Mesothelial cell of epicardium (in vitro differentiated cells): ENCODE measurements at places on chromosomes 12 and 14.

GRCh38 chr14:38850664-38851063, 252.4 kb downstream of the SEC23A start:
- no peaks in the 10 kb centered on the region for H3K36me3 ChIP-seq
- no peak overlapping the region for H3K27ac ChIP-seq
- H3K27me3 ChIP-seq: peaks cover 5% of the 10 kb centered on the region
- DNase-seq: no peak
- H3K4me1 ChIP-seq: no peaks in the 10 kb centered on the region
- no peak overlapping the region for H3K4me3 ChIP-seq

GRCh38 chr12:121933522-121934308, 15.3 kb downstream of the CFAP251 start:
- no peak overlapping the region for H3K27ac ChIP-seq
- peaks cover 13% of the 10 kb centered on the region for H3K36me3 ChIP-seq
- no peak overlapping the region for H3K4me3 ChIP-seq
- no peak for DNase-seq
- peaks cover 5% of the 10 kb centered on the region for H3K4me1 ChIP-seq

DNA sequence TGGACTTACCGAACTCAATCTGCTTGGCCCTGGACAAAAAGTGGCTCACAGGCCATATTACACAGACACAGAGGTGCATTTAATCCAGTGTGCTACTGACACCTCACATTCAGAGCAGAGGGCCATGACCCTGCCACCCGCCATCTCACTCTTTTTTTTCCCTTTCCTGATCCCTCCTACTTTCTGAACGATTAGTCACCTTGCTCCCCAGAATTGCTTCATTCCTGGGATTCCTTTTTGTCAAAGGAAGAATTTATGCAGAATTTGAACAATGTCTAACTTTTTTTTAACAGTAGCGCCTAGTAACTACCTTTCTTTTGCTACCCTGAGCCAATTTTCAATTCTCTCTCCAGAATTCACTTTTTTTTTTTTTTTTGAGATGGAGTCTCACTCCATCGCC, 4.6 kb downstream of the PKP2 start:
- DNase-seq: no peak
- H3K36me3 ChIP-seq: no peaks in the 10 kb centered on the region
- peak overlapping the region; percentile 97 for H3K27ac ChIP-seq
- H3K4me1 ChIP-seq: peaks cover 59% of the 10 kb centered on the region
- peak overlapping the region; percentile 36 for H3K4me3 ChIP-seq
- no peaks in the 10 kb centered on the region for H3K27me3 ChIP-seq

DNA sequence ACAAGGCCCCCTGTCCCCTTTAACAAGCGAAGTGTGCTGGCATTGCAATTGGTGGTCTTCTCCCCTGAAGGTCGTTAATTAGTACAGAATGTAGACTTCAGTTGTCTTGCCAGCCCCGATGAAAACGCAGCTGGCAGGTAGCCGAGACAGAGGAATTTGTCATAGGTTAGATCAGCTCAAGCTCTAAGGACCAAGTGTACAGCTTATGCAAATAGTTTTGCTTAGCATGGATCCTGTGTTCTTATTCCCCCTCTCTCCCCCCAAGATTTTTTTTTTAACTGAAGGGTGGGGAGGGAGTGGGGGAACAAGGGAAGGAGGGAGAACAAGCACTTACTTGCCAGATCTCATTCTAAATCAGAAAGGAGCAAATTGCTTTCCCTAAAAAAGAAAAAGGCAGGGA, 58.6 kb upstream of the PARP11 start:
- no peaks in the 10 kb centered on the region for H3K36me3 ChIP-seq
- H3K4me3 ChIP-seq: no peak overlapping the region
- peak overlapping the region; percentile 67 for H3K27ac ChIP-seq
- peak; percentile 66 for DNase-seq
- H3K4me1 ChIP-seq: peaks cover 53% of the 10 kb centered on the region
- no peaks in the 10 kb centered on the region for H3K27me3 ChIP-seq

DNA sequence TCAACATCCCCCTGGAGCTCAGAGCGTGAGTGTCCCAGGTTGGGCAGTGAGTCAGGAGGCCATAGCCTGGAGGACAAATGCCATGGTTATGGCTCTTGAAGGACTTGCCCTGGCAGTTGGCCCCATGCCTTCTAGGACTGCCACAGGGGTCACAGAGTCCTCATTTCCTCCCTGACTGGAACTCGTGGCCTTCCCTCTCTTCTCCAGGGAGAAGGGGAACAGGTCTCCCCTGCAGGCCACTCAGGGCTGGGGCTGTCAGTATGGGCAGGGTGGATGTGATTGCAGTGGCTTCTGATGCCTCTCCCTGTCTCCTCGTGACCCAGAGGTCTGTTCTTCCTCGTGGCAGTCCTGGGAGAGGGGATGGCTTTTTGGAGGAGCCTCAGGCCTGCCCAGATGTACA, 70.7 kb downstream of the ADCK1 start:
- H3K4me3 ChIP-seq: no peak overlapping the region
- H3K27ac ChIP-seq: no peak overlapping the region
- no peaks in the 10 kb centered on the region for H3K27me3 ChIP-seq
- H3K36me3 ChIP-seq: peaks cover 3% of the 10 kb centered on the region

- no peak overlapping the region for H3K27ac ChIP-seq
- no peaks in the 10 kb centered on the region for H3K36me3 ChIP-seq
- H3K27me3 ChIP-seq: no peaks in the 10 kb centered on the region
- DNase-seq: no peak
- no peaks in the 10 kb centered on the region for H3K4me1 ChIP-seq
- no peak overlapping the region for H3K4me3 ChIP-seq
These were observed 69.3 kb upstream of the IGF1 start for GRCh38 chr12:102549691-102550090.

DNA sequence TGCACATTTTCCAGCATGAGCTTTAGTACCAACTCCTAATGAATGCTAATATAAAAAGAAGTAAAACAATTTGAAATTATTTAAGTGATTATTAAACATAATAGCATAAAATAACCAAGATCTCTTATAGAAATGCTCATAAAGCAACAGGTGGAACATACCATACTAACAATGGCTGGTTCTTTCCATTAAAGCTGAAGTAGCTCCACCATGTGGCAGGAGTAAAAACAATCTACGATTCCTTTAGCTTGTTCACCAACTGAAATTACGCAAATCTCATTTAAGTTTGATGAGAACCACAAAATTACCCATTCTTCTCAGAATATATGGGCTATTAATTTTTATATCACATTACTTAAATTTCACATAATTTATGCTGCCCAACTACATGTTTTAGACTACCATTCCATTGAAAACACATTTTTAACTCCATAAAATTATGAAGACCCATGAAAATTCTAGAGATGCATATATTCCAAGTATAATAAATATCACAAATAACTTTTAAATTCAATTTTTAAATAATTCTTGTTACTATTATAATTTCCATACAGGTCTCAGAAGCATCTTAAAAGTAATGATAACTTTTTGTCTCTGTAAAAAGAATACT, 213.6 kb downstream of the DAD1 start:
- DNase-seq: no peak
- H3K4me1 ChIP-seq: peaks cover 18% of the 10 kb centered on the region
- no peaks in the 10 kb centered on the region for H3K36me3 ChIP-seq
- H3K4me3 ChIP-seq: no peak overlapping the region
- H3K27ac ChIP-seq: no peak overlapping the region

DNA sequence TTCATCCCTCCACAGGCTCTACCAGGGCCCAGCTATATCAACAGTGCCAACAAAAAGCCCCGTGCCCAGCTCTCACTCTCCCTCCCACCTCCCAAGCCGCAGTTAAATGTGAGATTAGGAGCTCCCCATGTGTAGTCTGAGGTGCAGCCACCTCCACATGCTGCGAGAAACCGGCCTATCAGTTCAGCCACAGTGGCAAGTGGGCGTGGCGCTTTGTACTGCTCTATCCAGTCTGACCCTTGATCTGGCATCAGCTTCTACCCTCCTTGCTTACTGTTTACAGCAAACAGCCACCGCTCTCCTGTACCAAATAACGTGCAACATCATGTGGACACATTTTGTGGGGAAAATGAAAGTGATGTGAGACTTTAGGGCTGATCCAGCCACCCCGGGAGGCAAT, 1.7 kb downstream of the PLEK2 start:
- no peak for DNase-seq
- no peak overlapping the region for H3K4me3 ChIP-seq
- H3K27me3 ChIP-seq: no peaks in the 10 kb centered on the region
- peaks cover 3% of the 10 kb centered on the region for H3K4me1 ChIP-seq

DNA sequence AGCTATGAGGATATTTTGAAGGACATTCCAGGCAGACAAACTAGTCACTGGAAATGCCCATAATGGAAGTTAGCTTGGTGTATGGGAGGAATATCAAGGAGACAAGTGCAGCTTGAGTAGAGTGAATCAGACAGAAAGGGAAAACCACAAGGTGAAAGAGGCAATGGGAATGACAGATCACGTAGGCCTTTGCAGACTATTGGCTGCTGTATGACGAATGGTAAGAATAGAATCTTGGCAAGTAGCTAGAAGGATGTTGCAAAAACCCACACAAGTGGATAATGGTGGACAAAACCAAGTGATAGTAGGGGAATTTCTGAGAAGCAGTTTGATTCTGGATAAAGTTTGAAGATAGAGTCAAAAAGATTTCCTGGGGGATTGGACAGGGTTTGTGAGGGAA, 196.9 kb upstream of the NOVA1 start:
- no peak for DNase-seq
- no peaks in the 10 kb centered on the region for H3K36me3 ChIP-seq
- H3K4me3 ChIP-seq: no peak overlapping the region

DNA sequence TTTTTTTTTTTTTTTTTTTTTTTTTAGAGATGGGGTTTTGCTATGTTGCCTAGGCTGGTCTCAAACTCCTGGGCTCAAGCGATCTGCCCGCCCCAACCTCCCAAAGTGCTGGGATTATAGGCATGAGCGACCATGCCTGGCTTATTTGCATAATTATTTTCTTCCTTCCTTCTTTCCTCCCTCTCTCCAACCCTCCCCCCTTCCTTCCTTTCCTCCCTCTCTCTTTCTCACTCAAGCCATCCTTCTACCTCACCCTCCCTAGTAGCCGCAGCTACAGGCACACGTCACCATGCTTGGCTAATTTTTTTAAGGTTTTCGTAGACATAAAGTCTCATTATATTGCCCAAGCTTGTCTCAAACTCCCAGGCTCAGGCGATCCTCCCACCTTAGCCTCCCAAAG, 83.8 kb downstream of the PEBP1 start:
- no peak for DNase-seq
- H3K27ac ChIP-seq: no peak overlapping the region
- no peak overlapping the region for H3K4me3 ChIP-seq
- H3K27me3 ChIP-seq: no peaks in the 10 kb centered on the region
- H3K4me1 ChIP-seq: peaks cover 5% of the 10 kb centered on the region

DNA sequence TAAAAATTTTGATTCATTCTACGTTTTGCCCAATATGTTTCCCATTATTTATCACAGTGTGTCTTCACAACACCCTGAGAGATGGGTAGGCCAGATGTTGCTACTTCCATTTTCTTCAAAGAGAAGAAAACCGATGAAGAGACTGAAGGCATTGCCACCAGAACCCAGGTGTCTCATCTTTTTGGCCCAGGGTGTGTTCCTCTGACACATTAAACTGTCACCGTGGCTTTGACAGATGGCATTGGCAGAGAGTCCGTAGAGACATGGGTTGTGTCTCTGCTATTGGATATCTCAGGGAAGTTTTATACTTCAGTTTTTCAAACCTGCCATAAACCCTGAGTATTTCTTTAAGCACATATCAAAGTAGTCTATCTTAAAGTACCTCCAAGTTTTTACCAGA, 11.3 kb upstream of the NUDT4 start:
- H3K4me3 ChIP-seq: no peak overlapping the region
- peaks cover 7% of the 10 kb centered on the region for H3K4me1 ChIP-seq
- no peaks in the 10 kb centered on the region for H3K36me3 ChIP-seq
- no peak for DNase-seq

GRCh38 chr12:126084480-126084879, 1019.2 kb downstream of the AACS start:
- no peak for DNase-seq
- no peaks in the 10 kb centered on the region for H3K36me3 ChIP-seq
- H3K27me3 ChIP-seq: no peaks in the 10 kb centered on the region
- H3K27ac ChIP-seq: no peak overlapping the region
- no peaks in the 10 kb centered on the region for H3K4me1 ChIP-seq

DNA sequence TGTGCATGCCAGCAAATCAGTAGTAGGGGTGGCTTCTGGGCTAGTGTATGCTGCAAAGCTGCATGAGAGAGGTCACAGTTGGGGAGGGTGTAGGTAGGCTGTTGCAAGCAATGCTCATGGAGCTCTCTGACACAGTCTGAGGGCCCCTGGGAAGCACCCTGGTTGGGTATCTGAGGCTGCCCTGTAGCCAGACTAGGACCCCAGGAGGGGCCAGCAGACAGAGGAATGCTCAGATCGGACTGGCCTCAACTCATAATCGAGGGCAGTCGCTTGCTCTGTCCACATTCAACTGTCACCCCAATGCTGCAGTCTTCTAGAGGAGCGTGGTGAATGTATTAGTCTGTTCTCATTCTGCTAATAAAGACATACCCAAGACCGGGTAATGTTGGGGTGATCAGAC, 204.0 kb upstream of the ALG10 start:
- H3K4me1 ChIP-seq: no peaks in the 10 kb centered on the region
- H3K4me3 ChIP-seq: no peak overlapping the region
- peaks cover 3% of the 10 kb centered on the region for H3K36me3 ChIP-seq
- no peak for DNase-seq
- no peaks in the 10 kb centered on the region for H3K27me3 ChIP-seq

- no peaks in the 10 kb centered on the region for H3K27me3 ChIP-seq
- no peaks in the 10 kb centered on the region for H3K36me3 ChIP-seq
- no peak for DNase-seq
- H3K4me3 ChIP-seq: no peak overlapping the region
- H3K4me1 ChIP-seq: peaks cover 7% of the 10 kb centered on the region
These were observed 448.4 kb downstream of the MDGA2 start for GRCh38 chr14:47226877-47227520.

DNA sequence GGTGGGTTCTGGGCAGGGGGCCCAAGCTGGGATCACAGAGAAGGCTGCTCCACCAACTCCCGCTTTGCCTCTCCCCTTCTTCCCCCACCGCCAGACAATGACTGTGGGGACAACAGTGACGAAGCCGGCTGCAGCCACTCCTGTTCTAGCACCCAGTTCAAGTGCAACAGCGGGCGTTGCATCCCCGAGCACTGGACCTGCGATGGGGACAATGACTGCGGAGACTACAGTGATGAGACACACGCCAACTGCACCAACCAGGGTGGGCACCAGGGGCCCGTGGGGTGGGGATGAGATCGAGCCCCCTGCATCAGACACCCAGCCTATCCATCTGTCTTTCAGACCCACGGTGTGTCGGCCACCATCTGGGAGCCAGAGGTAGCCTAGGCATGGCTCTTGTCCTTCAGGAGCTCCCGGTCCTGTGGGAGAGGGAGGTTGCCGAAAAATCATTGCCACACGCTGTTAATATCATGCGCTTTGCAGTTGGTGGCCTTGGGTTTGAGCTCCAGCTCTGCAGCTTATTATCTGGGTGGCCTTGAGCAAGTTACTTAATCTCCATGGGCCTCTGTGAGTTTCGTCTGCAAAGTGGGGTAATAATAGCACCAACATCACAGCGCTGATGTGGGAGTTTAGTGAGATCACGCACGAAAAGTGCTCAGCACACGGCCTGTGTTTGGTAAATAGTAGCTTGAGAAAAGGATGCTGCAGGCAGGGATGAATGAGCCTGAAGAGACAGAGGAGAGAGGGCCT, 21.8 kb upstream of the LRP1-AS start:
- no peak for DNase-seq
- no peak overlapping the region for H3K4me3 ChIP-seq
- no peaks in the 10 kb centered on the region for H3K27me3 ChIP-seq
- H3K27ac ChIP-seq: no peak overlapping the region
- H3K4me1 ChIP-seq: peaks cover 5% of the 10 kb centered on the region

- no peaks in the 10 kb centered on the region for H3K36me3 ChIP-seq
- no peak for DNase-seq
- H3K27me3 ChIP-seq: no peaks in the 10 kb centered on the region
- H3K4me1 ChIP-seq: peaks cover 59% of the 10 kb centered on the region
- H3K27ac ChIP-seq: peak overlapping the region; percentile 94
- no peak overlapping the region for H3K4me3 ChIP-seq
These were observed 690.7 kb upstream of the TBX3 start for GRCh38 chr12:115374480-115375185.
